Immature natural killer cell (primary cell): ENCODE measurements at places on chromosomes 11 and 22.
A peak's percentile ranks its signal among the peaks of the same experiment; 100 is the strongest.

- no peaks in the 10 kb centered on the region for H3K27me3 ChIP-seq
- peak overlapping the region; percentile 88 for H3K4me3 ChIP-seq
- H3K4me1 ChIP-seq: peaks cover 55% of the 10 kb centered on the region
- H3K36me3 ChIP-seq: no peaks in the 10 kb centered on the region
- peak overlapping the region; percentile 92 for H3K27ac ChIP-seq
Observed at GRCh38 chr11:128052912-128053641, 534.3 kb downstream of the ETS1 start.

DNA sequence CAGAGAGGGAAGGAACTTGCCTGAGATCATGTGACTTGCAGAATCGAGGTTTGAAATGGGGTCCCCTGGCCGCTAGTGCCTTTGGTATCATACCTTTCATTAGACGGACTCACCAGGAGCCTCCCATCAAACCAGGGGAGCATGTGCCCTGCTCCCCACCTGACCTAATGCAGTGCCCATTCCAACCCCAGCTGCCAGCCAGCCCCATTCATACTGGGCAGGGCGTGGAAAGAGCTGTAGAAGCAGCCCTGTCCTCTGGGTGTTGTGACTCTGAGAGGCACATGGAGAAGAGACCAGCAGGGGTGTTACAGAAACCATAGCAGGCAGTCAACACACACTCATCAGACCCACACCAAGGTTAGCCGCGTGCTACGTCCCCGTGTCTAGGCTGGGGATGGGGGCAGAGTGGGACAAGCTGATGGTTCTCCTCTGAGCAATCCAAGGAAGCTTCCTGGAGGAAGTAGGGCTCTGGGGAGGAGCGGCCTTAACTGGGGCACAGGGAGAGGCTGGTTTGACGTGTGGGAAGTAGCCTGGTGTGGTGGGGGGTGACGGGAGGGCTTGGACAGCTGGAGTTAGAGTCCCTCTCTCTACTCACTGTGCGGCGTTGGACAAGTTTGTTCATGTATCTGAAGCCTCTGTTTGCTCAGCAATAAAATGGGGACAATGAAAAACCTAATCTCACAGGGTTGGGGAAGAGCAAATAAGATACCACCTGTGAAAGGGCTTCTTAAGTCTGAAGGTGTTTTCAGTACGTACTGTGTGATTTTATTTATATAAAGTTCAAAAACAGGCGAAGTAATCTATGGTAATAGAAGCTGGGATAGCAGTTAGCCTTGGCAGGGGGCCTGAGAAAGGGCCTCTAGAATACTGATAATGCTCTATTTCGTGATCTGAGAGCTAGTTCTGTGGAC is 14.0 kb downstream of the GRIK4 start:
- no peaks in the 10 kb centered on the region for H3K4me1 ChIP-seq
- peaks cover 2% of the 10 kb centered on the region for H3K27me3 ChIP-seq
- no peak overlapping the region for H3K27ac ChIP-seq
- H3K36me3 ChIP-seq: no peaks in the 10 kb centered on the region

DNA sequence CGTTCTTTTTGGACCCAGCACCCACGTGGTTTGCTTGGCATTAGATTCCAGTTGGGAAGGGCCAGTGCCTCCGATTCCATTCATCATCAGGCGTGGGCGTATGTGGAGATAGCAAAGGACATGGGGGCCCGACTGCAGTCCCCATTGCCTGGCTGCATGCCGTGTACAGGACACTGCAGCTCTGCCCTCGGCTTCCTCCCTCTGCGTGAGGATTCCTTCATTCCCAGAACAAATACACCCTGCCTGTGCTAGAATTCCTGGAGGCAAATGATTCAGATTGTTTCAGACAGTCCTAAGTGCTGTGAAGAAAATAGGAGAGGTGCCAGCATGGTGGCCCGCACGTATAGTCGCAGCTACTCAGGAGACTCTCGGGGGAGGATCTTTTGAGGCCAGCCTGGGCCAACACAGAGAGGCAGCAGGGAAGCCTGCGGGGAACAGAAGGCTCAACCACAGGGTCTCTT is 15.4 kb downstream of the DERL3 start:
- no peaks in the 10 kb centered on the region for H3K27me3 ChIP-seq
- H3K27ac ChIP-seq: no peak overlapping the region
- H3K36me3 ChIP-seq: peaks cover 3% of the 10 kb centered on the region
- DNase-seq: no peak
- no peaks in the 10 kb centered on the region for H3K4me1 ChIP-seq
- no peak overlapping the region for H3K4me3 ChIP-seq

- H3K27ac ChIP-seq: no peak overlapping the region
- H3K4me3 ChIP-seq: no peak overlapping the region
- DNase-seq: no peak
- H3K4me1 ChIP-seq: peaks cover 60% of the 10 kb centered on the region
Observed at GRCh38 chr11:35780951-35781860, 118.6 kb downstream of the TRIM44 start.

GRCh38 chr22:43343670-43344519 is 723 bp upstream of the SCUBE1 start:
- no peak for DNase-seq
- H3K4me1 ChIP-seq: peaks cover 8% of the 10 kb centered on the region
- H3K27me3 ChIP-seq: peaks cover 38% of the 10 kb centered on the region
- peak overlapping the region; percentile 68 for H3K4me3 ChIP-seq

- H3K4me3 ChIP-seq: no peak overlapping the region
- no peak for DNase-seq
- H3K27me3 ChIP-seq: peaks cover 7% of the 10 kb centered on the region
- no peaks in the 10 kb centered on the region for H3K36me3 ChIP-seq
Observed at GRCh38 chr22:48096411-48096810, 1334.0 kb downstream of the TBC1D22A start.

- no peak overlapping the region for H3K27ac ChIP-seq
- no peak overlapping the region for H3K4me3 ChIP-seq
- H3K4me1 ChIP-seq: no peaks in the 10 kb centered on the region
- no peak for DNase-seq
Observed at GRCh38 chr11:102237096-102237735, 80.1 kb upstream of the BIRC3 start.
